KBM-7 (cell line): ENCODE measurements at places on chromosomes 16 and 17.

- DNase-seq = no peak
These were observed 107.8 kb downstream of the XYLT1 start for GRCh38 chr16:17362946-17363345.

DNA sequence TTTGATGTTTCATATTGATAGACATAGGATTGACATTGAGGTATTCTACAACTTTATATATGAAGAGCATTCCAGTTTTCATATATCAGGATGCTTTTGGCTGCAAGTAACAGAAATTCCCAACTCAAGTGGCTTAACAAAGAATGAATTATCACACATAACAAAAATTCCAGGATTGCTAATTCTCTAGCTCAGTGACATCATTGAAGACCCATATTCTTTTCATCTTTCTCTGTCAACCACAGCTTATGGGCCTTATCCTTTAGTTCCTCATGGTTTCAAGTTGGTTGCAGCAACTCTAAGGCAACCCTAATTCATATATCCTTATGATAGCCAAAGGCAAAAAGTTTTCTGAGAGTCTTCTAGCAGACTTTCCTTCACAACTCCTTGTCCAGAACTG lies 91.5 kb upstream of the HAS3 start:
- DNase-seq = no peak

DNA sequence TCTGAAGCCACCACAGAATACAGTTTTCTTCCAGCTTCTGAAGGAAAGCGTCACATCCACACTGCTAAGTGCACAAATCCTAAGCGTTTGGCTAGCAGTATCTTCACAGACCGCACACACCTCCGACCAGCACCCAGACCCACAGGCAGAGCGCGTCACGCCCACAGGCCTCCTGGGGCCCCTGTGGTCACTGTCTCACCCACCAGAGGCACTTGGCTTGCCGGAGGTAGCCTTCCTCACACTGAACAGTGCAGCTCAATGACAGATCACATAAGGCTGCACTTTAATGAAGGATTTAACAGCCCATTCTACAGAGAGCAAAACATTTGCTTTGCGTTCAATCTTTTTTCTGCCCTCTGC lies 21.2 kb downstream of the SPHK1 start:
- DNase-seq = no peak

DNA sequence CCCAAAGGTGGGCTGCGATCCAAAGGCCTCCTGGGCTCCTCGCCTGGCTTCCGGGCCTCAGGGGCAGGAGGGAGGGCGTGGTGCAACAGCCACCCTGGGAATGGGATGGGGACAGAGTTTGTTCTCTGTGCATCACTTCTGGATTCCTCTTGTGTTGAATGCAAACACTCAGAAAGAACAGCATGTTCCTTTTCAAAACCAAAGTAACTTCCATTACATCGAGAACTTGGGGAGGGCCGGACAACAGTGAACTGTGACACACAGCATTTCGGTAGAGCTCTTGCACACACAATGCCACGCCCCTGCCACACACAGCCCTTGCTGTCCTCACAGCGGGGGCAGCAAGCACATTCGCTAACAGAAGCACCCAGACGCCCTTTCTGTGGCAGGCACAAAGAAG lies 36.1 kb upstream of the FASN start:
- no peak for DNase-seq

DNA sequence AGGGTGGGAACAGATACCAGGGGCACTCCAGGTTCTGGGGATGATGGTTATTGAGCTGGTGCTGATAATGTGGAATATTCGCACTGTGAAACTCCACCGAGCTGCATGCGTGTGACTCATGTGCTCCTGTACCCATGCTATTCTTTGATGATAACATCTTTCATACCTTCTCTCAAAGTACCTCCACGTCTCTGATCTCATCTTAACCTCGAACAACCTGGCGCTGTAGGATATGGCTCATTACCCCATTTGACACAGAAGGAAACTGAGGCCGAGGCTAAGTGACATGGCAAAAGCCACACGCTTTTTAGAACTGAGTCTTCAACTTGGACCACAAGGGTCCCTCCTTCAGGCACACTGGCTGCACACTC lies 30.2 kb upstream of the MRPS23 start:
- DNase-seq = no peak

GRCh38 chr16:56732366-56732765 lies 2.4 kb downstream of the NUP93 start:
- no peak for DNase-seq

- DNase-seq = no peak
These were observed 82.3 kb downstream of the SSH2 start for GRCh38 chr17:29847527-29848400.

GRCh38 chr17:82844796-82845162 lies 5.0 kb upstream of the ZNF750 start:
- DNase-seq = no peak

DNA sequence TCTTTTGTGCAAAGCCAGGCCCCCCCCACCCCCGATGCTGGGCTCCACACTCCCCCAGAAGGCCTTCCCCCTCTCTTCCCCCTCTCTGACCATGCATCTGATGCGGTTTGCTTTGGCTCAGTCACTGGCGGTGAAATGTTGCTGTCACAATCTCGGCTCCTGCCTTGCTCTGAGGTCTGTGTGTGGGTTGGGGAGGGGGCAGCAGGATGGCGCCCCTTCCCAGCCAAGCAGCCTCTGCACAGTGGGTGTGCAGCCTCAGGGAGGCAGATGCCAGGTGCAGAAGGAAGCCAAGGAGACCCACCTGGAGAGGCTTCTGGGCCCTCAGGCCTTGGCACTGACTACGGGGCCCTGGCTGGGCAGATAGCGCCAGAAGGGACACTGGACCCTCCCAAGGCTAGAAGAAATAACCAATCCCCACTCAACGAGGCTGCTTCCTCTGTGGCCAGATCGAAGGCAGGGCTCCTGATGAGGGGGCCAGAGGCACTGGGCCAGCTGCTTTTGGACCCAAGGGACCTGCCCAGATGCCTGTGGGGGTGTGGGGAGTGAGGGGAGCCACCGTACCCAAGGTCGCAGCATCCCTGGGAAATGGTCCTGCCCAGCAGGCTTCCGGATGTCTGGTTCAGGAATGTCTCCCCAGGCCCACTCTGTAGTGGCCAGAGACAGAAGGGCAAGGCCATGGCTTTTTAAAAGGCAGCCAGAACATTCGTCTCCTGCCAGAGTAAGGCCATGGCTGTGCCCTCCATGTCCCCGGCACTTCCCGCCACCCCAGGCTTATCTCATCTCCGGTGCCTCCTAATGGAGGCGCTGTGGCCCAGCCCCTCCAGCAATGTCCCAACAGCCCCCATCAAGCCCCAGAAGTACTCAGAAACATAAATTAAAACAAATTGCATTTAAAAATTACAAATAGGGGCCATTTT lies 43.4 kb upstream of the SLC38A10 start:
- no peak for DNase-seq

DNA sequence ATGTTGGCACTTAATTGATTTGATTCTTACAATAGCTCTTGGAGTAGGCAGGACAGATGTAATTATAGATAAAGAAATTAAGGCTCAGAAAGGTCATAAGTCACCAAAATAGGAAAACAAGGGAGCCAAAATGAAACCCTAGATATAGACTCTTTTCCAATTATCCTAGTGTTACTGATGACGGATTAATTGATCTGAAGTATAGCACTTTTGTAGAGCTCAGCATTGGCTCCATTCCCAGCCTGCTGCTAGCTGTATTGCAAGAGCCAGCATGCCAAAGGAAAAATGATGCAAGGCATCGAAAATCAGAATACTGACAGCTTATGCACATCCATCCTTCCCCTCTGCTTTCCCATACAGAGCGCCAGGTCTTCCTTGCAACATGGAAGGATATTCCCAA lies 21.6 kb upstream of the RASL10B start:
- DNase-seq = no peak

- DNase-seq = no peak
These were observed 14.1 kb downstream of the FLYWCH2 start for GRCh38 chr16:2897110-2897509.

- DNase-seq = no peak
These were observed 56.0 kb upstream of the FAM20A start for GRCh38 chr17:68657166-68657565.

DNA sequence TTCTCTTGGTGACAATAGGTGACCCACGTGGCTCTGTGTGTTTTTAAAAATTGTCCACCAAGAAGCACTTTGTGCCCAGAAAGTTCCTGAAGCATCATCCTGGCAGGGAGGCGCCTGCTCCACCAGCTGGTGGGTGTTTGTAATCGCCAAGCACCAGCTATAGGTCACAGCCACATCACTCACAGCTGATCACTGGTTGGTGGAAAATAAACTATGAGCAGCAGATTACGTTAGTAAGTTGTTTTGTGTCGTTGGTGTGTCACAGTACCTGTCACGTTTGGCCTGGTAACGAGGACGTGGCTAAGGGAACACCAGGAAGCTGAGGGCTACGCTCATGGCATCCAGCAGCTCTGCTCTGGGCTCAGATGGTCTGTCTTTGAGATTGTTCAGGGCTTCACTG lies 10.1 kb downstream of the MRM3 start:
- DNase-seq = no peak

GRCh38 chr16:62445909-62446308 lies 409.7 kb upstream of the CDH8 start:
- DNase-seq = no peak

DNA sequence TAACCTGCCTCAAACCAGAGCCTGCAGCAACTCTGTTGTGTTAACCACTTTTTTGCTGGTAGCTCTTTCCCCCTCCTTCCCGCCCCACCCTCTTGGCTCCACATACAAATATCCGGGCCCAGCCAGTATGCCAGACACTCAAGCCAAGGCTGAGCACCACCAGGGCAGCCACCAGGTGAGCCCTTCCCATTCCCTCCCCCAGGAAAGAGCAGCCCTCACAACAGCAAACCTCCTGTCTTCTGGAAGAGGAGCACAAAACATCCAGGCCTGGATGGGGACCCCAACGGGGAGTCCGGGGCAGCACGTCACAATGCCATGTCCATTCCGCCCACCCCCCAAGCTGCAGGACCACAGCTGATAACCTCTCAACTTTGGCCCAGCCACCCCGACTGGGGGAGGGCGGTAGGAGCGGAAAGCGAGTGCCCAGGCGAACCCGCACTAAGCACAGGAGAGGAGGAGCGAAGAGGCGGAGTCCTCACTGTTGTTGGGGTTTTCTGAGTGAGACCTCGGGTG lies 757 bp downstream of the ORMDL3 start:
- peak; percentile 33 for DNase-seq

- no peak for DNase-seq
These were observed 571.0 kb upstream of the EEF2KMT start for GRCh38 chr16:5668553-5668952.

DNA sequence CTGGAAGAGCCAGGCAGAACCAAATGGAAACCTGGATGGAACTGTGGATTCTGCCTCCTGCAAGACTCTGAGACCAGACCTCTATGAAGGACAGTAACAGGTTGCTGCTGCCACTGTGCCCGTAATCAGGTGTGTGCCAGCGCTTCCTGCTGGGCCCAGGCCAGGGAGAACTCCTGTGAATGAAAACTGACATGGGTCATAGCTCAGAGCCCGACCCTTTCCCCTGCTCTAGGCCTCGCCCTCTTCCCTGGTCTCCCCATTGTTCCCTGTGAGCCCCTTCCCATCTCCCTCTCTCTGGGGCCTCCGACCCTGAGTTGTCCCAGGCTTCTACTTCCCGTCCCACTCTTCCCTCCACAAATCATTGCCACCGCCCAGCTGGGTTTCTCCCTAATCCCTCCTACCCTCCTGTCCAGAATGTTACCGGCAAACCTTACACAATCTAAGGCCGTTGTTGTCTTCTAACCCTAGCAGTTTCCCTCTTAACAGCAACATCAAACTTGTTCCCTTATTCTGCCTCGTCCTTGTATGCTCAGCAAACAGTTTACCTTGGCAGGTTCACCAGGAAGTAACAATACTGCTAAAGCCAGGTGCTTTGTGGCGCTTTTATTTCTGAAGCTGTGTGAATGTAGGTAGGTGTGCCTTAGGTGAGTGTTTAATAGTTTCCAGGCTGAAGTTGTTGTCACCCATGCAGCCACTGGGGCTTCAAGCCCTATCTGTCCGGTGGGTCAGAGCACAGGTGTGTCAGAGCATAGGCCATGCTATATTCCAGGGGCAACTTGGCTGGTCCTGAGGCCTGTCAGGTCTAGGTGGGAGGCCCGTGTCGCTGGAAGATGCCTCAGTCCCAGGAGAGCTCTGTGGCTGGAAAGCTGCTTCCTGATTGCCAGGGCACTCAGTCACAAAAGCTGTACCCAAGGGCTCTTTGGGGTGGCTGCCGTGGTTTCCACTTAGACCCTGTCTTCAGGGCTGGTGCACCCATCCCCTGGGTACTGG lies 32.0 kb downstream of the SMPD3 start:
- DNase-seq = no peak

- no peak for DNase-seq
These were observed 15.2 kb downstream of the RABEP1 start for GRCh38 chr17:5297245-5297644.
